Activated CD4-positive, alpha-beta T cell treated with anti-CD3 and anti-CD28 coated beads, Interleukin-2, amount 50 U/mL, for 1 hour (primary cell): ENCODE measurements at places on chromosomes 13 and 19.

DNA sequence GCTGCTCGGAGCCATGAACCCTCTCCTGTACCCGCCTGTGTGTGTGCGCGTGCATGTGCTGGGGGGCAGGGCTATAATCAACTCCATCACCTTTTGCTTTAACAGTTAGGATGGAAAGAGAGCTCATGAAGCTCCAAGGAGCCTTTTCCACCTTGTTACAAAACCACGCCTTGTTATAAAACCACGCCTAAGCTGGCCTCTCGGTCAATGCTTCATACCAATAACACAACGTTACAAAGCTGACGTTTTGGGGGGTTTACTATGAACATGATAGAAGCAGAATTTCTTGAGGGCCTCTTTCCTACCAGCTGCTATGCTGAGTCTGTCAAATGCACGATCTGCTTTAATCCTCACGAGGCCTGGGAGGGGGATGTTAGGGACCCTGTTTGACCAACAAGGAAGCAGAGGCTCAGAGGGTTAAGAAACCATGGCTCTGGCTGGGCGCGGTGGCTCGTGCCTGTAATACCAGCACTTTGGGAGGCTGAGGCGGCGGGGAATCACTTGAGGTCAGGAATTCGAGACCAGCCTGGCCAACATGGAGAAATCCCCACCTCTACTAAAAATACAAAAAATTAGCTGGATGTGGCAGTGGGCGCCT, 11.9 kb downstream of the CAPS start:
- no peak for DNase-seq

DNA sequence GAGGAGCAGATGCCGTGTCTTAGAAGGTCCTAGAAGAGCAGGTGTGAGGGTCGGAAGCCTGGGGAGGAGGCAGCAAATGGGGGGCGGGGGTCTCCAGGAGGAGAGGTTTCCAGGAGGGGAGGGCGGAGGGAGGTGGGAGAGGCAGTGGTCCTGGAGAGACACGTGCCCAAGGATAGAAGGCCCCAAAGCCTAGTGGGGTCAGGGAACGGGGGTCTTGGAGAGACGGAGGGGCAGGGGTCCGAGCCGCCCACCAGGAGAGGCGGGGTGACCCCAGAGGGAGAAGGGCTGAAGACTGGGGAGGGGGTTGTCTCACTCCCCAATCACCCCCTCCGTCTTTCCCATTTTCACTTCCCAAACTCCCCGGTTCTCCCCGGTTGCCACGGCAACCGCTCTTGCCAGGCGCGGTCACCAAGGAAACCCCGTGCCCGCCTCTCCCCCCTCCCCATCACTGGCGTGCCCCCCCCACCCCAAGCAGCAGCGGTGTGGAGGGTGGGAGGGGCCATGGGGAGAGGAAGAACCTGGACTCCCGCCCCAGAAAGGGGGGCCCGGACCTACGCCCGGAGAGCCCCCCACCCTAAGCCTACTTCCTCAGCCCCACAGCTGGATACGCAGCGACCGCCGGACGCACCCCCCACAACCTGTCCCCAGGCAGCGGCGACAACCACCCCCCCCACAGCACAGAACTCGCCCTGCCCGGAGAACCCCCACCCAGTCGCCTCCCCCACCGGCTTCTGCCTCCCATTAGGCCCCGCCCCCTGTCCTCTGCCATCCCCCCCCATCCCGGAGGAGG, 988 bp downstream of the LRRC4B start:
- no peak for DNase-seq

GRCh38 chr13:50918567-50918966, 9.0 kb downstream of the RNASEH2B start:
- DNase-seq = no peak

DNA sequence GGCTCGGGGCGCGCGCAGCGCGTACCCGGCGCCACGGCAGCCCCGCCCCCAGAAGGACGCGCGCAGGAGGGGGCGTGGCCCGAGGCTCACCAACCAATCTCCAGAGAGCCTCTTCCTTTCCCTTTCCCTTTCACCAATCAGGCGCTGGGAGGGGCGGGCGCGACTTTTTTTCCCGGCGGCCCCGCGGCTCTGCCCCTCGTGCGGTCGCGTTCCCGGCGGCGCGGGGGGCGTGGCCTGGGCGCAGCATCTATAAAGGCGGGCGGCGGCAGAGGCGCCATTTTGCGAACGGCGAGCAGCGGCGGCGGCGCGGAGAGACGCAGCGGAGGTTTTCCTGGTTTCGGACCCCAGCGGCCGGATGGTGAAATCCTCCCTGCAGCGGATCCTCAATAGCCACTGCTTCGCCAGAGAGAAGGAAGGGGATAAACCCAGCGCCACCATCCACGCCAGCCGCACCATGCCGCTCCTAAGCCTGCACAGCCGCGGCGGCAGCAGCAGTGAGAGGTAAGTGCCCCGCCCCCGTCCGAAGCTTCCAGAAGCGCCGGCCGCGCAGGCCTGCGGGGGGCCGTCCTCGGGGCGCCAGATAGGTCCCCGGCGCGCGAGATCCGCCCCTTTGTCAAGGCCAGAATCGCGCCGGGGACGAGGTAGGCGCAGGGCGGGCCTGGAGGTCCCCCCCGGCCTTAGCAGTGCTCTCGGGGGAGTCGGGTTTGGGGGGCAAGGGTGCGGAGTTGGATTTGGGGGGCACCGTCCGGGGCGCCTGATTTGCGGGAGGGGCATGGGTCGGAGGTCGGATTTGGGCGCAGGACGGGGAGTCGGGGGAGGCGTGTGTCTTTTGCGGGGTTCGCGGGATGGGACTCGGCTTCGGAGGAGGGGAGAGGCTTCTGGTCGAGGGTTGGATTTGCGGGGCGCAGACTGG, 12.5 kb downstream of the PEAK3 start:
- peak; percentile 99 for DNase-seq

DNA sequence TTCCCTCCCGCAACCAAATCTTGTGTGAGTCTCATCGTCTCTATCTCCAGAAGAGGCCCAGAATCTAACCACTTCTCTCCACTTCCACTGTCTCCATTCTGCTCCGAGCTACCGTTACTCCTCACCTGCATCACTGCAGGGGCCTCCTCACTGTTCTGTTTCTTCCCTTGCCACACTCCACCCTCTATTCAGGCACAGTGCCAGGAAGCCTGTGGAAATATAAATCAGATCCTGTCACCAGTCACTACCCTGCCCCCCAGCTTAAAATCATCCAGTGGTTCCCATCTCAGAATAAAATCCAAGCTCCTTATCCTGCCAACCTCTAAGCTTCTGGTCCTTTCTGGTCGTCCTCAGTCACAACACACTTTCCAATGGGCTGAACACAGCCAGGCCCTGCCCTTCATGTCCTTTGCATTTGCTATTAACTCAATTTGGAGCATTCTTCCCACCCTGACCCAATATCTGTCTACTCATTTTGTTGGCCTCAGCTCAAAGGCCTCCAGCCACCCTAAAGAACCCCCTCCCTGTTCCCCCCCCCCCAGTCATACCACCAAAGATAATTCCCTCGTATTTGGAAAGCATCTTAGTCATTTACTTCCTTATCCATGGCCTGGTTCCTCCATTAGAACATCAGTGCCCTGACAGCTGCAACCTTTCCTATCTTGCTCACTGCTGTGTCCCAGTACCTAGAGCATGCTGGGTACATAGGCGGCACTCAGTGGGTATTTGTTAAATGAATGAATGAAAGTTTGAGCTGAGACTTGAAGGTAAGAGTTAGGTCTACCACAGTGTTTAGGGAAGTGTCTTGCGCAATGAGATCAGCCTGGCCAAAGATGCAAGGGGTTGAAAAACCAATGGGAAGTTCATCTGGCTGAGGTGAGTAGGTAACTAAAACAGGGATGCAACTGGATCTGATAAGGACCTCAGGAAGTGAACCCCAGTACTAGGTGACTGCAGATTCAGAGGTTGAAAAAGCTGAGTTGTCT, 24.4 kb downstream of the ZNF175 start:
- no peak for DNase-seq

DNA sequence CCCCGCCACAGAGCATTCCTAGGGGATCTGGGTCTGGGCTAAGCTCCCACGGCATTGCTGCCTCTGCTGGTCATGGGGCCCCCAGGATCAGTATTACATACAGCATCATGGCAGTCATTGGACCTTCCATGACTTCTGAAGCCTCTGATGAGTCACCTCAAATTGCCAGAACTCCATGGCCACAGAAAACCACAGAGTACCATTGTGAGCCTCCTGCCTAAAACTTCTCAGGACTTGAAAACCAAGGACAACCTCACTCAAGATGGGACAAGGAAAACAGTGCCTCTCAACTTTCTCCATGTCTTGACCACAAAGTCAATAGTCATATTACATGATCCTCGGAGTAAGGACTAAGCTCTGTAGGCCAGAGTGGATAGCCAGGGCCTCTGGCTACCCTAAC, 306.0 kb downstream of the GPC5 start:
- no peak for DNase-seq

GRCh38 chr19:51690454-51691073, 2.6 kb upstream of the SPACA6 start:
- DNase-seq = peak; percentile 77

- no peak for DNase-seq
Measured at GRCh38 chr13:52751196-52751595, 11.6 kb upstream of the CNMD start.

DNA sequence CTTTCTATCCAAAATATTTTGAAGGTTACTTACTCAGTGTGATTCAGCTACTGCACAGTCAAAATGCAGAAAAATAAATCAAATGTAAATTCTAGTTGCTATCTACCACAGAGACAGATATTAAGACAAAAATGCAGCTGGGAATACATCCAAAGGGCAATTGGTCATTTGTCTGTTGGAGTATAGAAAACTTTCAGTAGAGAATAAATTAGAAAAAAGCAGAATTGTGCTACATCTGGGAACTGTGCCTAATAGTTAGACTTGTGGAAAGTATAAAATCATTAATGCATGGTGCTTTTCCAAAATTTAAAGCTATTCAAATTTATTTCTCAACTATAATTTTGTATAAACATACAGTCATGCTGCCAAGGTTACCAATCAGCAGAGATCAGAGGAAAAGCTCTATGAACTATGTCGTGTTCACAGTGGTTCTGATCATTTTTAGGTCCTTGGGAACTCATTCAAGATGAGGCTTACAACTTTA, 1635.8 kb downstream of the PCDH9 start:
- DNase-seq = no peak

GRCh38 chr19:2944403-2944774, 382 bp downstream of the ZNF77 start:
- DNase-seq = no peak

DNA sequence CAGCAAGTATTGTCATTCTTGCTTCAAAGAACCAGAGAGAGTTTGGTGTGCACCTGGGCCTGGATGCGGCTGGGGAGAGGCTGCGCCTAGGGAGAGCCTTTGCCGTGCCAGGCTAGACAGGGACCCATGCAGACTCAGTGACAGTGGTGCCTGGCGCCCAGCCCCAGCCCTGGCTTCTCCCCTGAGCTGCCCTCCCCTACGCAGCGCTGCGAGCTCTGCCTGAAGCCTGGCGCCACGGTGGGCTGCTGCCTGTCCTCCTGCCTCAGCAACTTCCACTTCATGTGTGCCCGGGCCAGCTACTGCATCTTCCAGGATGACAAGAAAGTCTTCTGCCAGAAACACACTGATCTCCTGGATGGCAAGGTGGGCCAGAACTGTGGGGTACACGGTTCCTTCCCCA, 12.0 kb downstream of the KMT2B start:
- DNase-seq = no peak

DNA sequence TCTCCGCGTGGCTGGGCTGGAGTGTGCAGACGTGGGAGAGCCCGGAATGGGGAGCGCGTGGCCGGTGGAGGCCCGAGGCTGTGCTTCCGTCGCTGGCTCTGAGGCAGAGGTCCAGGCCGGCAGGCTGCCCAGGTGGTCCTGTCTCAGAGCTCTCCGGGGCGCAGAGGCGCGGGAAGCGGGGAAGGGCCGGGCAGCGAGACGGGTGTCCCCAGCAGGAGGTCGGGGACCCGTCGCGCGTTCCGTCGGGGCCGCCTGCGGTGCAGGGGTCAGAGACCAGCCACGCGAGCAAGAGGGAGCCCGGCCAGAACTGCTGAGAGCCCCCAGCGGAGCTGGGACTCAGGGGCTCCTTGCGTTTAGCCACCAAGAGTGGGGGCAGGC, 1.3 kb upstream of the C1QTNF9 start:
- DNase-seq = no peak

DNA sequence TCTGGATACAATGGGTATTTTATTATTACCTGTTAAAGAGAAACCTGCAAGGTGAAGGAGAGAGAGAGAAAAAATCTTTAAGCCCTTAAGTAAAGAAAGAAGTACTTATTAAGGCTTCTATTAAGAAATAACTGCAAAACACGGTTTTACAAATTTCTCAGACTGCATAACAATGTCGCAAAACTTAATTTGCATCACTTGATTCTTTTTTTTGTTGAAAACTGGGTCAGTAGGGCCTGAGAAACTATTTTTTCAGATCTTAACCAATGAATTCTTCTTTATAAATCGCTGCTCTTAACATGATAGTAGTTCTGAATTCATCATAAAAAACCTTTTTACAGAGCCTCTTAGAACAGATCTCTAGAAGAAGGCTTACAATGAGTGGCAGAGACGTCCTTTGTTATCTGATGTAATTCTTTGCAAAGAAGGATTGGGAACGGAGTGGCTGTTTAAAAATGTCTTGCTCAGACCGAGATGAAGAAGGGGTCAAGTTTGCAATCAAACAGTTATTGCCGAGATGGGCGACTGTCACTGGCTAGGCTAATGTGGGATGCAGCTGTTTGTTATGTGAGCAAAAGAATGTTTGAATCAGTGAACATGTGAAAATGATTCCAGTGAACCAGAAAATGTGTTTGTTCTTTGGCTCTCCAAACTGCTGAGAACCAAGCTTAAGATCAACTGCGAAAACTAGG, 76.3 kb downstream of the ZNF536 start:
- DNase-seq = no peak

DNA sequence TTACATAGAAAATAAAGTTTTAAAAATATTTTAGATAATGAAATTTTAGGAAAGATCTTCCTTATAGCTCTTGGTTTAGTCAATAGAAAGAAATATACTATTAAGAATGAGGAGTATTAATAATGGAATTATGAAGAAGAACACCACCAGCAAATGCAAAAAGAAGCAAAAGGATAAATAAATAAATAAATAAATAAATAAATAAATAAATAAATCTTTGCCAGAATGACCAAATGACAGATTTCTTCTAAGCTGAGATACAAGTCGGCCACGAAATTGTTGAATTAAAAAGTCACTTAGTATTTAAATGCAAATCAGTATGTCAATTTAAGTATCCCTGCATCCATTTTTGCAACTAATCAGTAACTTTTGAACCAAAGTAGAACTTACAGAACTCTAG, 95.9 kb downstream of the DACH1 start:
- no peak for DNase-seq

GRCh38 chr19:5054551-5055456, 85.9 kb downstream of the KDM4B start:
- no peak for DNase-seq

DNA sequence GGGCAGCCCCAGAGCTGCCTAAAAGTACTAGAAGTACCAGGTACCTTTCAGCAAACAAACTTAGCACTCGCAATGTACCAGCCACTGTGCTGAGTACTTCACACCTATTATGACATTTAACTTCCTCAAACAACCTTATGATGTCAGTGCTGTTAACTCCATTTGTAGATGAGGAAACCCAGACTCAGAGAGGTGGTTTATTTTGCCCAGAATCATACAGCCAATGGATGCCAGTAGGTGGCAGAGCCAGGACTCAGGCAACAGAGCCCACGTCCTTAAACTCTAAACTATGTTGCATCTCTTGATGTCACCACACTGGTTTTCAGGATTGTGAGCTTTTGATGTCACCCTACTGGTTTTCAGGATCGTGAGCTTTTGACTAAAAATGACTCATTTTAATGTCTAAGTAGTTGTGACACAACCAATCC, 78.9 kb downstream of the FLT1 start:
- no peak for DNase-seq
